ENCODE measurements at places on chromosomes 4 and X.
A peak's percentile ranks its signal among the peaks of the same experiment; 100 is the strongest.

GRCh38 chr4:37244583-37245390 lies at the start of gene NWD2:
Gene NWD2 (plus strand): TSS chr4:37244743. CDS start chr4:37245068, 325 bp downstream.
- DNase-seq, result no peak

- DNase-seq, result no peak
Measured at GRCh38 chr4:173794662-173795061, 264.6 kb upstream of the HAND2 start.

- no peak for DNase-seq
Measured at GRCh38 chrX:41862562-41863184, 60.7 kb downstream of the CASK start.

DNA sequence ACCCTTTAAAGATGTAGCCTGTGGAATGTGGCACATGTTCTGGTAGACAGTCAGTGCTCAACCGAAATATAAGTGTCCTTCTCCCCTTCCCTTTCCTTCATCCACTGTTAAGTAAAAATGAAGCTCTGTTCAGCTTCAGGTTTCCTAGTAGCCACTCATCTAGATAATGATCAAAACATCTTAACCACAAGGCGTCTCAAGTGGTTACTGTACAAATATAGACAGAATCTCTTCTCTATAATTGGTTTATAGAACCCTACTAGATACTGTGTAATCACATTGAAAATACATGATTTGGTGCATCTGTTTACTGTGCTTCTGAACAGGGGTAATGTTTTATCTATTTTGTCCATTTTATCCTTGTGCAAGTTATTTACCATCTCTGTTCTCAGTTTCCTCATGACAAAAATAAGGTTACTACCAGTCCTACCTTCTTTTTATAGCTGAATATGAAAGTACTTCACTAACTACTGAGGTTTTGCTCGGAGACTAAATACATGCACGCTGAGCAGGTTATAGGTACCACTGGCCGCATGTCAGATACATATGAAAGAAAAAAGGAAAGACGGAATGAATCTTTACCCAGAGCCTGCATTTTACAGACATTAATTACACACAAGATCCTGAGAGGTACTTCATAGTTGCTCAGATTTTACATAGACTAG lies 20.3 kb upstream of the SLC25A4 start:
- no peak for DNase-seq

DNA sequence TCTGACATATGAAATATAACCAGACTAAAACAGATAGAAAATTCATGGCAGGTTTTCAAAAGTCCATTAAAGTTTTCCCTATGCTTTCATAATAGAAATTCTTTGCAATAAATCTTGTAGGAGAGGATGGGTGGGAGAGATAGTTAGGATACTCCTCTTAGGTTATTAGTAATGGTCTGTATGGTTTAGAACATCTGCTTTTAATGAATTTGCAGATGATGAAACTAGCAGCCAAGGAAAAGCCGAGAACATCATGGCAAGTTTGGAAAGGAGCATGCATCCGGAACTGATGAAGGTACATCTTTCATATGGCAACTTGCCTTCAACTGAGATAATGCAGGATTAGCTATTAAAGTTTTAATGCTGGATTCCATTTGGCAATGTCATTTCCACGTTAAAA lies 70.7 kb downstream of the DOCK11 start:
- no peak for DNase-seq

GRCh38 chr4:175424111-175424510 lies 388.0 kb downstream of the GPM6A start:
- no peak for DNase-seq

DNA sequence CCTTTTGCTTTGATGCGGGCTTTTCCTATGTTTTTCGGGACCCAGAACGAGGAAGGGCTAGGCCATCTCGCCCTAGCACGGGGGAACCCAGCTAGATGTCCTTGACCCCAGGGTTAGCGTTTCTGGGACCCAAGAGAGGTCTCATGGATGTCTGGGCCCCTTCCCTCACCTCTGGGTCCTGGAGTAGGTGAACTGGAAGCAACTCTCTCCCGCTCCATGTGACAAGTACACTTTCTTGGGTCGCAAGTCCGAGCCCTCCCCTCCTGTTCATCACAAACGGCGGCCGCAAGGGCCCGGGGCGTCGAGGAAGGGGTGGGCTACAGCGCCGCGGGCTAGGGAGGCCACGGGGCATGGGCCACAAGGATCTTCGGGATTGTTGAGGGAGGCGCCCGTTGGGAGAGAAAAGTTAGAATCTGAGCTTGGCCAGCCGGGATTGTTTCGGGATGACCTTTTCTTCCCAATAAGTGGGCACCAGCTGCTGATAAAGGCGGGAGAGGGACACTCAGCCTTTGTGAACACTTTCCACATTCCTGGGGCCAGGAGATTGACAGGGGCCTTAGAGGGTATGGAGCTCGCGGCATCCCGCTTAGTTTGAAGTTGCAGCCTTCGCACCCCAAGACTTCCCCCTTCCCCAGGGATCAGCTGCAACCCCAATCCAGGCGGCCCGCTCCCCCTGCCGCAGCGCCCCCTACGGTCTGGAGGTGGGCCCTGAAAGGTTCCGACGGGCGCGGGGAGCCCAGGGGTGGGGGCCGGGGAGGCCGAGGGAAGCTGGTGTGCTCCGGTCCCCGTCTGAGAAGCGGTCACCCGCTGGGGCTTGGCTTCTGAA lies 136.9 kb upstream of the ZIC3 start:
- no peak for DNase-seq

- no peak for DNase-seq
Measured at GRCh38 chrX:29940750-29941149, 274.6 kb upstream of the MAGEB2 start.

DNA sequence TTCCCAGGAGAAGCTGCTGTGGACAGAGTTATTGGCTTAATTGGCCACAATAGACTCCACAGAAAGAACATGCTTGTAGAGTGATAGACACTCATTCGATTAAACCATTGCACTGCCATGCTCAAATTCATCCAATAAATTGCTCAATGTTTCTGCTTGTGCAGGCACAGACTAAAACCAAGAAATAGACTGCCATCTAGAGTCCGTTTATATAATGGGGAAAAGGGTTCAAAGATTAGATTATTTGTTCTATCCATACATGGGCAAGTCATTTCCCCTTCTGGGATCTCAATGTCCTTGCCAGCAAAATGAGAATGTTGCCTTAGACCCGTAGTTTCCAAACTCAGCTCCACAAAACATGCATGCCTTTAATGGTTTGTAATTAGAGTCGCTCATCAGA lies 8.7 kb downstream of the SMIM10 start:
- DNase-seq, result no peak

GRCh38 chr4:79294064-79294463 lies 31.8 kb downstream of the NAA11 start:
- DNase-seq, result no peak

DNA sequence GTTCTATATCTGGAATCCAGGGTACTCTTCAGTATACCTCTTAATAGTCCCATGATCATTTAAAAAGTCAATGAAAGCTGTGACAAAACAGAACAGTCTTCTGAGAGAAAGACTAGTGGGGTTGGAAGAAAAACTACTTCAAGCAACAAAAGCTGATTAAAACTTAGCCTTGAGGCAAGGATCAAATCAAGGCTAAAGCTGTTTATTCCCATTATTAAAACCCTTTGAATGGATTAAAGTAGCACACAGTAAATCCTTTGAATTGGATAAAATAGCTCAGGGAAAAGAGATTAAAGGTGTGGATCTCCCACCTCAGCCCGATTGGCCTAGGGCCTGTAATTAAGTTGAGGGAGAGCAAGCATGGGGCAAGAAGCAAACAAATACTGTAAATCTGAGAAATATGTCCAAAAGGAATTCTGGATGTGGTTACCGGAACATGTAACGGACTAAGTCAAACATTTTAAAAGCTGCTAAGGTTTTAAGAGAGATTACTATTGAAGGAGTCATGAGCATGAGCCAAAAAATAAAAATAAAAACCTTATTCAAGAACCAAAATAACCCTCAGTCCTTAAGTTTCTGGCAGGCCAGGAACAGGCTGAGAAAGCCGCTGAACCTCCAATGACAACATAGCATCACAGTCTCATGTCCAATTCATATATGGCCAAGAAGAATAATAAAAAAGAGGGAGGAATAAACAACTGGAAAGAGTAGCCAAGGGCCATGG lies 257.3 kb upstream of the NEIL3 start:
- DNase-seq, result no peak

GRCh38 chrX:39476604-39477021 lies 621.1 kb downstream of the BCOR start:
- no peak for DNase-seq

GRCh38 chrX:15985937-15986336 lies 131.3 kb upstream of the AP1S2 start:
- peak; percentile 9 for DNase-seq

DNA sequence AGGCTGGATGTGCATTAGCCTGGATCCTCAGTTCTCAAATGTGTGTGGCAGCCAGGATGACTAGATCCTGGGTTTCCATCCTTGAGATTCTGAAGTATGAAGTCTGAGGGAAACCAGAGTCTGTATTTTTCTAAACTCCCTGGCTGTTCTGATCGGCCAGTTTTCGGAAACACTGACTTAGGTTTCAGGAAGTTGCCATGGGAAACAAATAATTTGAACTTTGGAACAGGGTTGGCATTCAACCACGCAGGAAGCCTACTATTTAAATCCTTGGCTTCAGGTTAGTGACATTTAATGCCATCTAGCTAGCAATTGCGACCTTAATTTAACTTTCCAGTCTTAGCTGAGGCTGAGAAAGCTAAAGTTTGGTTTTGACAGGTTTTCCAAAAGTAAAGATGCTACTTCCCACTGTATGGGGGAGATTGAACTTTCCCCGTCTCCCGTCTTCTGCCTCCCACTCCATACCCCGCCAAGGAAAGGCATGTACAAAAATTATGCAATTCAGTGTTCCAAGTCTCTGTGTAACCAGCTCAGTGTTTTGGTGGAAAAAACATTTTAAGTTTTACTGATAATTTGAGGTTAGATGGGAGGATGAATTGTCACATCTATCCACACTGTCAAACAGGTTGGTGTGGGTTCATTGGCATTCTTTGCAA lies 67.6 kb downstream of the PDGFRA start:
- DNase-seq, result no peak

DNA sequence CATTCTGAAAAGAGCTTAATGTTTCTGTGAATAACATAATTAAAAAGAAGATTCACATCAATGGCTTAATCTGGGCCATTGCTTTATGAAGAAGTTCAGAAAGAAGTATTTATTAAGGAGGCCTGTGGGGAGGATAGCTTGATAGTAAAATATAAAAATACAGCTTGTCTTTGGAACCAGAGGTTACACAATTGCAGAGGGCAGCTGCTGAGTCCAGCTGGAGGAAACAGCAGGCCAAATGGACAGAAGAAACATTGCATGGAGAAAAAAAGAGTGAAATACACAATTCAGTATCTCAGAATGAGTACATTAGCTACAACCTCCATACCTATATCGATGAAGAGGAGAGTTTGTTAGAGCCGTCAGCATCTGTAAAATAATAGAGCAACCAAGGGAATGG lies 148.0 kb upstream of the NPY2R start:
- no peak for DNase-seq

DNA sequence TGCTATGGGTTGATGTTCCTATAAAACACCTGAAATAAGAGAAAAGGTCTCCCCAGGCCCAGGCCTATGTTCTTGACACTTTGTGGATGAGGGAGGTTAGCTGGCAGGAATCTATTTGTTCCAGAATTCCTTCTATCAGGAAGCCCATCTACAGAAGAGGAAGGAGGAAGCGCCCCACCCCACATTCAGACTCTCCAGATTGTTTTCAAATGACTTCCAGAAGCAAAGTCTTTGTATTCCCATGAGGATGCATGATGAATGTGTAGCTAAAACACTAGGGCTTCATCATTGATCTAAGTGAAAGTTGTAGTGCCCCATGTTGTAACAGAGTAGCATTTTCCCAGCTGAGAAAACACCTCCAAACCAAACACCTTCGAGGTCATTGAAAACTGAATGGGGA lies 16.4 kb downstream of the OTC start:
- no peak for DNase-seq

DNA sequence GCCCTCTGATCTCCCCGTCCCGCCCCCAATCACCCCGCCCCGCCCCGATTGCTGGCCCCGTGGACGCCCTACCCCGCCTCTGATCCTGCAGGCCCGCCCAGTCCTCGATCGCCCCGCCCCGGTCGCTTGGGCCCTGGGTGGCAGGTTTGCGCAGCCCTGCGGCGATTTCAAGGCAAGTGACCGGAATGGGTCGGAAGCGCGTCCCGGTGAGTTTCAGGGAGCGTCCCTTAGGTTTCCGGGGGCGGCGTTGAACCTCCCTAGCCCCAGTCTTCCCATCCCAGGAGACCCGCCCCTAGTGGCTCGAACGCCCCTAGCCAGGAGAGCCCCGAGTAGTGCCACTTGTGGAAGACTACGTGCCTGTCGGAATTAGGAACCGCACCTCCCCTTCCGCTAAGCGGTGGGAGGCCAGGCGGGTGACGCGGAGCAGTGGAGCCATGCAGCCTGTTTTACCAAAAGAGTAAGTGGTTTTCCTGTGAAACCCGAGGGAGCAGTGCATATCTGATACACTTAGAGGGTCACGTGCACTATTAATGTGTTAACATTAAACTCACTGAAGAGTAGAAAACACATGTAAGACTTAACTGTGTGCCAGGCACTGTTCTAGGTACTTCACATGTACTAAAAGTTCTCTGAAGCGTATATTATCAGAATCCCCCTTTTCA lies 354 bp upstream of the TEC start:
- peak; percentile 83 for DNase-seq

DNA sequence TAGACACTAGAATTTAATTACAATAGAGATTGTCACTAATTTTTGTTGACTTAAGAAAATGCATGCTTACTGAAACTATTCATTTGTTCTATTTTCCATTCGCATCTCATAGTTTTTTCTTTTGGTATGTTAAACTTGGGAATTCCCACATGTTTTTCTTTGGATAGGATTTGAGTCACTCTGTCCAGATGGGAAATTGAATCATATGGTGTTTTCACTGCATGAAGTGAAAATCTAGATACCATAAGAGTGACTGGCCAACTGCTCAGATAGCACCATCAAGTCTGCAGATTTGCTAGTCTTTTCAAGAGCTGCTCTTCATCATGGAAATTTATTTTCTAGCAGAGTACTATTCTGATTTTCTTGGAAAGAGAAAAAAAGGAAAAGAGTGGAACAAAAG lies 172.6 kb downstream of the FAM47B start:
- DNase-seq, result no peak

DNA sequence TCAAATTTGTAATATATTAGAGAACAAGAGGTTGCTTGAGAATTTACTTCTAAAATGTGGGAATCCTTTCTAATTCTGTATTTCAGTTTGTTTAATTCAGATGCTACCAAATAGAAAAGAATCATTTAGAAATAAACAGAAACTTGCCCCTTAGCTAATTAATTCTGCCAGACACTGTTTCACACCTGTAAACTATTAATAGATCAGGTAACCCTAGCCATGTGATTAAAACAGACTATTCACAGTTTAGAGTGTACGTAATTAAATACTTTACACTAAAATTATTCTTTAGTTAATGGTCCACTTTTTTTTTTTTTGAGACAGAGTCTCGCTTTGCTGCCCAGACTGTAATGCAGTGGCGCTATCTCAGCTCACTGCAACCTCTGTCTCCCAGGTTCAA lies 124.0 kb downstream of the PTPN13 start:
- DNase-seq, result no peak

GRCh38 chrX:2243913-2244460 lies 256.8 kb downstream of the DHRSX start:
- no peak for DNase-seq

GRCh38 chr4:169661761-169662160 lies 41.4 kb downstream of the CLCN3 start:
- no peak for DNase-seq
